Globus pallidus (tissue), 1 donor: ENCODE measurements at places on chromosomes 1 and 21.
A peak's percentile ranks its signal among the peaks of the same experiment; 100 is the strongest.

- DNase-seq = no peak
These were observed 67.9 kb downstream of the ATP5PO start for GRCh38 chr21:33847588-33848248.

GRCh38 chr1:223142269-223142668 is 779 bp downstream of the TLR5 start:
- no peak for DNase-seq

DNA sequence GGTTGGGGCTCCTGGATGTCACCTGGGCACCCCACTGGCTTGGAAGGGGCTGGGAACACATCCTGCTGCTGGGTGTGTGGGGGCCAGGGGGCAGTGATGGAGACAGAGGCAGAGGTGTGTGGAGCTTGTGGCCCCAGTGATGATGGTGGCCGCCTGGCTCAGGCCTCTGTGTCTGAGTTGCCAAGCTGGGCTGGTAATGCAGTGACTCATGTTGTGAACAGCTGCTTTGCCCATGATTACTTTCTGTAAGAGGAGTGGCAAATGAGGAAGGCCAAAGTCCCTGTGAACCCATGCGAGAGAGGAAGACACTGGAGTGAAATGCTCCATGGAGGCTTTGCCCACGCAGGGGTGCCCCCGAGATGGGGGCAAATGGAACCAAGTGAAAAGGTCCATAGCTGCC is 86.8 kb downstream of the KCNJ6 start:
- no peak for DNase-seq

GRCh38 chr1:248288391-248288790 is 10.6 kb upstream of the OR2T33 start:
- DNase-seq = no peak

DNA sequence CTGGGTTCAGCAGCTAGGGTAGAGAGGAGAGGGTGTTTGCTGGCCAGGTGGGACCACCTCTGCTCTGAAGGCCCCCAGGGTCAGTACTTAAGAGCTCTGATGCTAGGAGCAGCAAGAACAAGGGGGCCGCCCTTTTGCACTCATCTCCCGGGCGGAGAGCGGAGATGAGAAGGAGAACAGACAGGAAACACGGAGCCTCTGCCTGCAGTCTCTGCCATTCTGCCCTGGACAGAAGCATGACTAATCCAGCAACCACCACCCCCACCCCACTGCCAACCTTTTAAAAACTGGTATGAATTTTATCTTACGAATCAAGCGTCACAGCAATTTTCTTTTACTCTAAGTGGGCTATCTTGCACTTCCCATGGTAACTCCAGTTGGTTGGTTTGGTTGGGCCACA is 34.5 kb downstream of the PARP1 start:
- DNase-seq = no peak

- no peak for DNase-seq
These were observed 46.6 kb downstream of the TENT5C start for GRCh38 chr1:117652421-117652820.

DNA sequence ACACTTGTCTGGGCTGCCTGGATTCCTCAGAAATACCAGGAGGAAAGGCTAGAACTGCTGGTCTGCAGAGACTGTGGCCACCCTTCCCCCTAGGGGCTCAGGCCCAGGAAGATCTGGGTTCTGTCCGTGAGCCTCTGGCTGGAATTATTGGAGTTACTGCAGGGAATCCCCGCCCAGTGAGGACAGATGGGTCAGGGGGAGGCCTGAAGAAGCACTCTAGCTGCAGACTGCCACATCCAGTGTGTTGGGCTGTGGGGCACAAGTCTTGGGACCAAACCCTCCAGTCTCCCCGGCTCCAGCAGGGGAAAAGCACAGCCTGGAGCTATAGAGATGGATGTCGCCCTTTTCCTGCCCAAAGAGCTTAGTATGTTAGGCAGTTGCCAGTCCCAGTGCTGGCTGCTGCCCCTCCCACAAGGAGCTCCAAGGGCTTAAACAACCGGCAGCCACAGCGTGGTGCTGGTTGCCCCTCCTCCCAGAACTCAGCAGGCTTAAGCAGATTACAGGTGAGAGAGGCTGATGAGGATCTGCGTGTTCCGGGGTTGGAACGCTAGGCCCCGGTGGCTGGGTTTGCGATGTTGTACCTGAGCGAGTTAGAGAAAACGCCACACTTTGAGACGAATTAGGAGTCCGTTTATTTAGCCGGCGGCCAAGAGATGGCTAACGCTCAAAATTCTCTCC is 255.5 kb upstream of the LRRC7 start:
- no peak for DNase-seq

DNA sequence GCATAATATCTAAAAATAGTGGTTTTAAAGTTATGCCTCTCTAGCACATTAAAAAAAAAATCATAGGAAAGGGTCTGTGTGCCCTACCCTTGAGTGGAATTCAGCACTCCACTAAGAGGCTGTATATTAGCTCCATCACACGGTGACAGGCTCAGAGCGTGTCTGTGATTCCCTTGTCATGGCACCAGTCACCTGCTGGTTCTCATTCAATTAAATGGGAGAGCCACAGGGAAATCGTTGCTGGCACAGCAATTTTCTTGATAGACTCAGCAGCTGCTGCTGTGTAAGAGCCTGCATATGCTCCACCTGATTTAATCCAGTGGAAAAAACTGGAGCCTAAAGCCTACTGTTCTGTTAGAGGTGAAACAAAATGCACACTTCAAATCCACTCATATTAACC is 9.5 kb downstream of the ATP6V1G3 start:
- no peak for DNase-seq

DNA sequence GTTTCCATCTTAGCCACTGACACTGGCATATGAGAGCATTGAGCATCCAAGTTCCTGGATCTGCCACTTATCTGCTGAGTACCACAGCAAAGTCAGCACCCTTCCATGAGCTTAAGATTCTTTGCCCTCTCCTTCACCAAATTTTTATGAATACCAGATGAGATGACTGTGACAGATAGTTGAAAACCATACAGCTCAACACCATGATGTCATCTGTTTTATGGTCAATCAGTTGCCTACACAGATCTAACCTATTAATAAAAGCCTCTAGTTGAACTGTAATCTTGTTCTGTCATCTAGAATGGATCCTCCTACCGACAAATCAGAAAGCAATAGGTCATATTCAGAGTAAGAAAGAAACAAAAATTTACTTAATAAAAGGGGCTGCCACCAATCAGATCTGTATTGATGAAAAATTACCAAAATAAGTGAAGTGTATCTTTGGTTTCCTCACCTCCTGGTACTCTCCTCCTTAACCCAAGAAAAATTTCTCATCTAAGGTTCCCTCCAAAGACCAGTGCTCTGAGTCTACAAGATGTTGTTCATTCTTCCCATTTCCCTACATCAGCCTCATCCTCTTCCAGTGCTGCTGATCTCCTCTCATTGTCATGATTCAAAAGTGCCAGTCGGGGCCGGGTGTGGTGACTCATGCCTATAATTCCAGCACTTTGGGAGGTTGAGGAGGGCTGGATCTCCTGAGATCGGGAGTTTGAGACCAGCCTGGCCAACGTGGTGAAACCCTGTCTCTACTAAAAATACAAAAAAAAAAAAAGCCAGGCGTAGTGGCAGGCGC is 138.8 kb upstream of the CTTNBP2NL start:
- DNase-seq = no peak

DNA sequence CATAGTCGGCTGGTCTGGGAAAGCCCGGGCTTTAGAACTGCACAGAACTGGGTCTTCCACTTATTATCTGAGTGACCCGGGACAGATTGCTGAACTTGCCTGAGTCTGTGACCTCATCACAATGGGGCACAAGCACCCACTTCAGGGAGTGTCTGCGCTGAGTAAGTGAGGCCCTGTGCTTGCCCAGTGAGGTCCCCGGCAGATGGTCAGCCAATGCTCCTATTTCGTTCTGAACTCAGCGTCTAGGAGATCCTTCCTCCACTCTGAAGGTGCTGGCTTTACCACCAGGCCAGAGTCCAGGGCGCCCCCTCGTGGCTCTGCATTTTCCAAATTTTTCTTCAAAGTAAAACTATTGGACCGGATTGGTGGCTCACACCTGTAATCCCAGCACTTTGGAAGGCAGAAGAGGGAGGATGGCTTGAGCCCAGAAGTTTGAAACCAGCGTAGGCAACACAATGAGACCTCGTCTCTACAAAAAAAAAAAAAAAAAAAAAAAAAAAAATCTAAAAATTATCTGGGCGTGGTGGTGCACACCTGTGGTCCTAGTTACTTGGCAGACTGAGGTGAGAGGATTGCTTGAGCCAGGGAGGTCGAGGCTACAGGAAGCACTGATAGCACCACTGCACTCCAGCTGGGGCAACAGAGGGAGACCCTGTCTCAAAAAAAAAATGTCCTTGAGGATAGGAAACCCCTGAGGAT is 61.7 kb downstream of the FCRL5 start:
- DNase-seq = peak; percentile 14

- peak; percentile 54 for DNase-seq
These were observed 322.9 kb downstream of the BRINP3 start for GRCh38 chr1:190154744-190155143.

DNA sequence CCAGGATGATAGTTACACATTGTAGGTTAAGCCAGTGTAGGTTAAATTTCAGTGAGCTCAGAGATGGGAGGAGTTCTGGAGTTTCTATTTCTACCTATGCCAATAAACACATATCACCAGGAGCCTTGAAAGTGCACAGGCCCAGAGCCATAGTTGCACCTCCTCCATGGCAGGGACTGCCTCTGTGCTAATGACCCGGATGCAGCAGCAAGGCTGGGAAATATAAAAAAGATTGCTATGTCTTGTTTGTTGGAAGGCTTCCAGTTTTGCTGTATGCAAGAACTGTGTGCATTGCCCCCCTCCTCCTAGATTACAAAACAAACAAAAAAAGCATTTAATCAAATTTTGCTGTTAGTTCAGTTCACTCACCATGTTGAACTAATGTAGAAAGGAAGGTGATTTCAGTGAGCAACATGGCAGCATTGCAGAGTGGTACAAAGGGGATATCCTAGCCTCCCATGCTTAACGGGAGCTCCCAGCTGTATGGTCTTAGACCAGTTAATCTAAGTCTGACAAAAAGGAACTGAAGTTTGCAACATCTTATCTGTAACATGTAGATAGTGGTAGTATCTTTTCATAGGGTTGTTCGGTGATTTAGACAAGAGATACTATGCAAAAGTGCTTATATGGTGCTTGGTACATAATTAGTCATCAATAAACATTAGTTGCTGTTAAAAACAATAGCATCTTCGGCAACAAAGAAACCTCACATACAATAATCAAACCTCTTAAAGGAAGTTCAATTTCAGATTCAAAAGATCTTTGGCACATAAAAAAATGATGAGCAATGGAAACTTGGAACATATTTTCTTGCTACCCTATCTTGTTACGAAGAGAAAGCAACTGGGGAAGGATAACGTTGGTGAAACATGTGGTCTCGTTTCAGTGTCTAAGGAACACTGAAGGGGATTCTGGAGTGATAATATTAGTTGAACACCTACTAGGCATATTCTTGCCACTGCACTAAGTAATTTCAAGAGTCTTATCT is 309.5 kb downstream of the ASTN1 start:
- DNase-seq = no peak

DNA sequence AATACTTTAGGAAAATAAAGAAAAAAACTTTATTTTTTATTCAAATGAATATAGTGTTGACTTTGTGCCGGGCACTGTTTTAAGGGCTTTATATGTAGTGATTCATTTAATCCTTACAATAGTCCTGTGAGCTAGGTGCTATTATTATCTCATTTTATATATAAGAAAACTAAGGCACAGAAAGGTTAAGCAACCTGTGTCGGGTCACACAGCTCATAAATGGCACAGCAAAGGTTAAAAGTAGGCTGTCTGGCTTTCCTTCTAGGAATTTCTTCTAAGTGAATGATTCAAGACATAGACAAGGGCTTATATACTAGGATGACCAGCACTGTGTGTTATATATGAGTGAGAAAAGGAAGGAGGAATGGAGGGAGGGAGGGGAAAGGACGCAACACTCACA is 35.4 kb downstream of the SEC16B start:
- DNase-seq = no peak

DNA sequence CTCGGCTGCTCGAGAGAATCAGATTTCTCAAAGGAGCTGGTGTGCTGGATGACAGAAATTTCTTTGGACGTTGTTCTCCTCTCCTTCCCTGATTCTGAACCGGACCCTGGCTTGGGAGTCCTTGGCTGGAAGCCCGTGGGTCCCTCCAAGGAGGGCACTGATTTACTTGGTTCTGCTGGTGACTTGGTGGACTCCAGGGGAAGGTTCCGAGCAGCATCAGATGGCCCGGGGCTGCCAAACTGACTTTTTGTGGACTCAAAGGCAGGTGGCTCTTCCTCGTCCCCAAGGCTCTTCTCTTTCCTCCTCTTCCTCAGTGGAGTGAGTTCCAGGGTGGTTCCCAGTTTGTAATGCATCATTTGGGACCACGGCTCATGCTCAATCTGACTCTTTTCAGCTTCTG is 97.9 kb upstream of the EDN2 start:
- DNase-seq = no peak

DNA sequence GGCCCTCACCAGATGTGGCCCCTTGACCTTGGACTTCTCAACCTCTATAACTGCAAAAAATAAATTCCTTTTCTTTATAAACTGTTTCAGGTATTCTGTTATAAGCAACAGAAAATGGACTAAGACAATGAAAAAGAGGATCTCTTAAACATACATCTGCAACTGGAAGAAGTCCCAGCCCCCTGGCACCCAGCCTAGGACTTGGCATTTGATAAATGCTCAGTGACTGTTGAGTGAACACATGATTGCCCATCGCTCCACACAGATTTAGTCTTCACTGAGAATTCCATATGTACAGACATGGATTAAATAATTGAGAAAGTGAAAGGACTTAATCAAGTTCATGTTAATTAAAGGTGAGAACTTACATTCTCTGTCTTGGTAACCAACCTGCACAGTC is 344.9 kb upstream of the RUNX1 start:
- DNase-seq = no peak

DNA sequence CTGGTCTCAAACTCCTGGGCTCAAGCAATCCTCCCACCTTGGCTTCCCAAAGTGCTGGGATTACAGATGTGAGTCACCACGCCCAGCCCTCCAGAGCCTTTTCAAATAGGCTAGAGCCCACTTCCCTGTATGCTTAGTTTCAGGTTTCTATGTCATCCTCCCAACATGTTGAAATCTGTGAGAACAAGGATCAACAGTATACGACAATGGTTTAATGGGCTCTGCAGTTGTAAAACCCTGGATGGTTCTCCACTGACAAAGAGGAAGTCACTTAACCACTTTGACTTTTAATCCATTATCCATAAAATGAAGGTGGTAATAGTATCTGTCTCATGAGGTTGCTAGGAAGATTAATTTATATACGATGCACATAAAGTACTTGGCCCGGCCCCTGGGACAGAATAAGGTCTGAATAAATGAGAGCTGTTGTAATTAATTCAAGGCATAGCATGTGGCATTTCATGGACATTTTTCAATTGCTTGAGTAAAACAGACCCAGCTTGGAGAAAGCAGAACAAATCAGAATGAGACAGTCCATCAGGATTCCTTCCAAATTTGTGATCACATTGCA is 113.9 kb upstream of the ZNF648 start:
- DNase-seq = no peak

DNA sequence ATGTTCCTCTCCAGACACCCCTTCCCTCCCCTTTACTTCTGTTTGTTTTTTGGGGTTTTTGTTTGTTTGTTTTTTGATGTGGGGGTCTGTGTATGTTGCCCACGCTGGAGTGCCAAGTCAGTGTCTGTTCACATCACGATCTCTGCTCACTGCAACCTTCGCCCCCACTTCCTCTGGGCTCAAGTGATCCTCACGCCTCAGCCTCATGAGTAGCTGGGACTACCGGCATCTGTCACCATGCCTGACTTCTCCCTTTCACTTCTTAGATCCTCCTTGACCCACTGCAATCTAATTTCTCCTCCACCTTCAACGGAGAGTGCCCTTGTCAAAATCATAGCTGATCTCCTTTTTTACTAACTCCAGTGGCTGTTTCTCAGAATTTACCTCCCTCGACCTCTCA is 100.7 kb upstream of the KIF26B start:
- peak; percentile 26 for DNase-seq
